ENCODE measurements at places on chromosomes 6 and 20.

DNA sequence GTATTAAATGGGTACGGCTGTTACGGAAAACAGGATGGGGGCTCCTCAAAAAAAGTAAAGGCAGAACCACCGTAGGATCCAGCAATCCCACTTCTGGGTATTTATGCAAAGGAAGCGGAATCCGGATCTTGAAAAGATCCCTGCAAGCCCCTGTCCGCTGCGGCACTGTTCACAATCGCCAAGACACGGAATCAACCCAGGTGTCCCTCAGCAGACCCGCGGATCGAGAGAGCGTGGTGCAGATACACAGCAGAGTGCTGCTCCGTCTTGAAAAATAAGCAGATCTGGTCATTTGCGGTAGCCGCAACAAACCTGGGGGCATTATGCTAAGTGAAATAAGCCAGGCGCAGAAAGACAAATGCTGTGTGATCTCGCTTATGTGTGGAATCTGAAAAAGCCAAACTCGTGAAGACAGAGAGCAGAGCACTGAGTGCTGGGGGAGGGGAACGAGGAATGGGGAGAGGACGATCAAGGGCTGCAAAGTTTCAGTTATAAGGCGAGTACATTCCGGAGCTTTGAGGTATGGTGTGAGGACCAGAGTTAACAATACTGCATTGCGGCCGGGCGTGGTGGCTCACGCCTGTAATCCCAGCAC lies 41.3 kb downstream of the NTSR1 start:
- no peak for DNase-seq

DNA sequence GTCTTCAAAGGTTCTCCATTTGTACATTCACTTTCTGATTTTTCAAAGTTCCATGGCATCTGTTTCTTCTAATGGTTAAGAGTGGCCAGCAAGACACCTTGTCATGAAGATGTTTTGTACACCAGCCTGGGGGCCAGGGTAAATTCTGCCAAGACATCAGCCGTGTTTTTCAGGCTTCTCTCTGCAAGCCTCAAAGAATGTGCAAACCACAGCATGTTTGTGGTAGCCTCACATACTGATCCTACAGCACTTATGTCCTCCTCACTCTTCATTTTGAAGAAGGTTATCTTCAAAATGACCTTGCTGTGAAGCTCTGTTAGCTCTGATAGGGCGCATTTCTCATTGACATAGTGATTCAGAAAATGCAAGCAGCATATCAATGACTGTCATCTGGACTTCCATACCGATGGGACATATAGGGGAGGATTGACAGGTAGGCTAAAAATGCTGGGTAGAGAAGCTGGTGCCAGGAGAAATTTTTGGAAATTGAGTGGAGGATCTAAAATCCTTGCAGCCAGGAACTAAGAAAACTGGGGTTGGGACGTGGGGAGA lies 59.3 kb upstream of the SPTLC3 start:
- no peak for DNase-seq

DNA sequence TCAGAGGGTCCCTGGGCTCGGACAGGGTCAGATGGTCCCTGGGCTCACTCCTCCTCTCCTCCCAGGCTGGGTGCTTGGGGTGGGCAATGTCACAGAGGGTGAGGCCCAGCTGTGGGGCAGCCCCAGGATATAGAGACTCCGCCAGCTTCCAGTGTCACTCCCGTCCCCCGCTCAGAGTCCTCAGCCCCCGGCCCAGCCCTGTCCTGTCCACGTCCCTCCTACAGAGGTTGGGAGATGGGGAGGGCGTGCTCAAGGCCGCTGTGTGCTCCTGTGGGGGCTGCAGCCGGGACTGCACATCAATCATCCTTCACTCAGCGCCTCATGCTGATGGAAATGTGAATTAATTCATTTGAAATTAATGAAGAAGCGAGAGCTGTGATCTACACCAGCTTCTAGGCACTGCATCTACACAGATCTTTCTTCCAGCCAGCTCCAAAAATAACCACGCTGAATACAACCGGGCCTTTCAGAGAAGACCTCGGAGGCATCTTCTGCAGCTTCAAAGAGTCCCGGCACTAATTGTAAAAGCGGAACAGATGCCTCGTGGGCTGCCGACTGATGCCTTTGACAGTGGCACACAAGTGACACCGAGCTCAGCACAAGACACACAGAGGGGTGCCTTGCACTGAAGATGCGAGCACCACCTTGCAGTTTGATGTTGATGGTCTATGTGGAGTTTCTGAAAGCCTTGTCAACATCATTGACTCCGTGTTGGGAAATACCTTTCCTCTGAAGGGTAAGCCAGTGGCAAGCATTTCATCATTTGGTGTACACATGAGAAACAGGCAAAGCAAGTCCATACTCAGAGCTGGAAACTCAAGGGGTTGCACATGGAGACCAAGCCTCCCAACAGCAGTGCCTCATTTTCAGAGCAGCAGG lies 39.3 kb downstream of the DACT2 start:
- no peak for DNase-seq

DNA sequence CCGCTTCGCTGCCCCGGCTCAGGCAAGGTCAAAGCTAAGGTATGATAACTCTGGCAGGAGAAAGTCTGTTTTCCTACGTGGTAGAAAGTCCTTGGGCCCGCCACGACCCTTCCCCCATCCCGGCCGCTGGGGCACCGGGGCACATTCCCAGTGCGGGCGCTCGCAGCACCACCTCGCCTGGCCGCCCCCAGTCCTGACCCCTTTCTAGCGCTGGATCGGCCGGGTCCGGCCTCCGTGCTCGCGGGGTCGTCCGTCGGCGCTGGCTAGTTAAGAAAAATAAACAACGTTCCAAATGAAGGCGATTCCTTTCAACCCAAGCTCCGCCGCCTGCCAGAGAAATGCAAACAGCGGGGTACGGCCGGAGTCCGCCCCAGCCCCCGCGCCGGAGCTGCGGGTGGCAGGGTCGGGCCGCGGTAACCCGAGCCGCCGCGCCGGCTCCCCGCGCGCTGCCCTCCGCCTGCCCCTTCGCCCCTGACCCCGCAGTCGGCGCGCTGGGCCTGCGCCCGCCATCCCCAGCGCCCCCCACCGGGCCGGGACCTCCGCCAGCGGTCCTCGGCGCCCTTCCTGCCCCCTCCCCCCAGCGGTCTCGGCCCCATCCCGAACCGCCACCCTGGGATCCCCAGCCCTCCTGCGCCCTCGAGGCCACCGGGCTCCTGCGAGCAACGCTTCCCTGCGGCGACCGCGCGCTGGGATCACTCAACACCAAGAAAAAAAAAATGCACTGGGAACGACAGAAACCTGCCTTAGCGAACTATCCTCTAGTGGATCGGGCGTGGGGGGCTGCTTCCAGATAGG lies 37.6 kb downstream of the NCR2 start:
- no peak for DNase-seq

GRCh38 chr6:144150710-144151657 lies 667 bp downstream of the STX11 start:
- peak; percentile 46 for DNase-seq

DNA sequence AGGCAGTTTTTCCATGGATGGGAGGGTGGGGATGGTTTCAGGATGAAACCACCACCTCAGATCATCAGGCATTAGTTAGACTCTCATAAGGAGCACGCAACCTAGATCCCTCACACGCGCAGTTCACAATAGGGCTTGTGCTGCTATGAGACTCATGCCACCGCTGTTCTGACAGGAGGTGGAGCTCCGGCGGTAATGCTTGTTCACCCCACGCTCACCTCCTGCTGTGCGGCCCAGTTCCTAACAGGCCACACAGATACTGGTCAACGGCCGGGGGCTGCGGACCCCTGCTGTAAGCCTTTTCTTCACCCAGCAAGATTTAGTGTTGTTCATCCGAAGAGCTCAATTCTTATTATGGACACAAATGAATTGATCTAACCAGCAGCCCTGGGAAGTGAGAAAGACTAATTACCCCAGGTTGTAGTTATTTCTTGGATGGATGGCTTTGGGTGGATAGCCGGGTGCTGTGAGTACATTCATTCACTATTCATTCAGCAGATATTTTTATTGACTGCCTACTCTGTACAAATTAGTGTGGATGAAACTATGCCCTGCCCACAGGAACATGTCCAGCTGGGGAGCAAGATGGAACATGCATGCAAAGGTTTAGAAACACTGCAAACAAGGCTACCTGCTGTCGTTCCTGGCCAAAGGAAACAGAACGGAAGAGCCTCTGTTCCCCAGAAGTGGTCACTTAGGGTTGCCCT lies 57.2 kb downstream of the RIOK1 start:
- DNase-seq, result no peak

GRCh38 chr6:55184782-55185530 lies 10.6 kb downstream of the HCRTR2 start:
- DNase-seq, result no peak

- no peak for DNase-seq
Observed at GRCh38 chr6:40075056-40075590, 140.9 kb upstream of the MOCS1 start.

GRCh38 chr20:46117704-46118467 lies at the start of gene CD40:
TSS of gene CD40 (plus strand) at chr20:46118314. CDS start at chr20:46118344, 30 bp downstream.
- DNase-seq, result peak; percentile 84

- no peak for DNase-seq
Observed at GRCh38 chr20:48209102-48209501, 423.8 kb upstream of the SULF2 start.

- no peak for DNase-seq
Observed at GRCh38 chr20:56453352-56453751, 15.1 kb upstream of the RTF2 start.

DNA sequence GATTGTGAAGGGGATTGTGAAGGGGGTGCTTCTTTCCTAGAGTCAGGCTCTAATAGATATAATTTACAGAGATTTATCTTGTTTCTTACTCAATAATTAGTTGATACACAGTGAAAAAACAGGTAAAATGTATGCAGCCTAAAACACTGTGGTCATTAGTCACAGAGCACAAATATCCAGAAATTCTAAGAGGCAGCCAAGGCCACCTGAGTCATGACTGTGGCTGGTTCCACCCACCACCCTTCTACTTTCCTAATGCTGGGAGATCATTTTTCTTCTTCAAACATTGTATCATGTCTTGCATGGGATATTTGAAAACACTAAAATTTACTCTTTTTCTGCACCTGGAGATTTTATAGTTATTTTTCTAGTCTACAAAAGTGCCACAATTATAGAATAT lies 181.6 kb downstream of the OTOR start:
- no peak for DNase-seq

GRCh38 chr6:157151989-157152388 lies 171.3 kb downstream of the TMEM242 start:
- no peak for DNase-seq

GRCh38 chr20:17161673-17162481 lies 65.0 kb upstream of the PCSK2 start:
- no peak for DNase-seq

DNA sequence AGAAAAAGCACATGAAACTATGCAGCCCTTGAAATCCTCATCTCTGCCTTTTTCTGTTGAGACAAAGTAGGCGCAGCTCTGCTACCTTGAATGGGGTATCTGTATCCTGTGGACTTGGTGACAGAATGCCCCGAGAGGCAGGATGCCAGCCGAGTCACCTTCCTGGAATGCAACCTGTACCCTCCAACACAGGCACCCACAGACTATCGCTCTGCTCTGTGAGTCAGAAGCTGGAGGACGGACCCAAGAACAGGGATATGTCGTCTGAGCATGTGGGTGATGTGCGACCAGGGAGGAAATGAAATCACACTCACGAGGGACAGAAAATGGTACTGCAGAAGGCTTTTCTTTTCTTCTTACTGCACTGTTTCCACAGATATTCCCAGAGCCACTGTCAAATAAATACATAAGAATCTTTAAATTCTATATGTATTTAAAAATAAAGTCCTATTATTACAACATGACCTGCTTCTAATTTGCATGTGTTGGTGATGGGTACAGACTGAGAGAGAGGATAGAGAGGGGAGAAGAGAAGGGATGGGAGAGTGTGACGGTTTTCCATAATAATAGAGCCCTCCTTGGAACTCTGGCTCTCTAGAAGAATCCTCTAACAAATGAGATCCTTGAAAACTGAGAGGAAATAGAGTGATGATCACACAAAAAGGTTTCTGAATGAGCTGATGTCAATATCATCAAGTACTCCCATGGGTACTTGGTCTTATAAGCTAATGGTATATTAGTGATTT lies 308.1 kb downstream of the FOXC1 start:
- no peak for DNase-seq

DNA sequence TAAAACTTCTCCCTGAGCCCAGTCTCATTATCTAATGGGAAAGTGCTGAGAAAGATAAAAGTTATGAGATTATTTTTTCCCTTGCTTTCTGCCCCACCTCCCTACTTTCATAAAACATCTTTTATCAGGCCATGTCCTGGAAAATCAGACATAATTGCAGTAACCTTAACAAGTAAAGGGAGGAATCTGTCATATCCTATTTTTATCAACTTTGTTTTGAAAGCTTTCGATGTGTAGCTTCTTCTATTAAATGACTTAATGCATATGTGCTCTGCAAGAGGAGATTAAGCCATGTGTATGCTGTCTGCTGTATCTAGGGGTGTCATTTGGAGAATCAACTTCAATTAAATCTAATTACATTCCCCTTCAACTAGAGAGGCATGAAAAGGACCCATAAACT lies 408.9 kb downstream of the CBLN4 start:
- DNase-seq, result no peak

- DNase-seq, result no peak
Observed at GRCh38 chr6:29153083-29153482, 17.6 kb upstream of the OR2J2 start.

DNA sequence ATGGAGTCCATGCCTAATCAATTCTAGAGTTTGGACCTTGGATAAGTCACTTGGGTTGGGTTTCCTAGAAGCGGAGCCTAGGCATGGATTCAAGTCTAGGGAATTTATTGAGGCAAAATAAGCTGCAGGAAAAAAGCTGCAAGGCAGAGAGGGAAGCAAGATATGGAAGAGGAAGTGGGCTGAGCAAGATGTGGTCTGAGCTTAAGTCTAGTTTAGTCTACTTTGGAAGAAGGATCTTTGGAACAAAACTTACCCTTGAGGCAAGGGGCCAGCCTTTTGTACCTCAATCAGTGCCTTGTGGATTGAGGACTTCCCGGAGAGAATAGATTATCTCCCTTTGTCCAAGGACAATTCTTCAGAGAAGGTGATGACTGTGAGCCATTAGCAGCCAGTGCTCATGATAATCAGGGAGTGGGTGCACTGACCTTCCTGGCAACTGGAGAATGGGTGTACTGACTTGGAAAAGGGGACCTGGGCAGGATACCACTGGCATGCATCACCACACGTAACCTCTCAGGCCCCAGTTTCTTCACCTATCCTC lies 10.9 kb downstream of the ZSCAN9 start:
- DNase-seq, result no peak

DNA sequence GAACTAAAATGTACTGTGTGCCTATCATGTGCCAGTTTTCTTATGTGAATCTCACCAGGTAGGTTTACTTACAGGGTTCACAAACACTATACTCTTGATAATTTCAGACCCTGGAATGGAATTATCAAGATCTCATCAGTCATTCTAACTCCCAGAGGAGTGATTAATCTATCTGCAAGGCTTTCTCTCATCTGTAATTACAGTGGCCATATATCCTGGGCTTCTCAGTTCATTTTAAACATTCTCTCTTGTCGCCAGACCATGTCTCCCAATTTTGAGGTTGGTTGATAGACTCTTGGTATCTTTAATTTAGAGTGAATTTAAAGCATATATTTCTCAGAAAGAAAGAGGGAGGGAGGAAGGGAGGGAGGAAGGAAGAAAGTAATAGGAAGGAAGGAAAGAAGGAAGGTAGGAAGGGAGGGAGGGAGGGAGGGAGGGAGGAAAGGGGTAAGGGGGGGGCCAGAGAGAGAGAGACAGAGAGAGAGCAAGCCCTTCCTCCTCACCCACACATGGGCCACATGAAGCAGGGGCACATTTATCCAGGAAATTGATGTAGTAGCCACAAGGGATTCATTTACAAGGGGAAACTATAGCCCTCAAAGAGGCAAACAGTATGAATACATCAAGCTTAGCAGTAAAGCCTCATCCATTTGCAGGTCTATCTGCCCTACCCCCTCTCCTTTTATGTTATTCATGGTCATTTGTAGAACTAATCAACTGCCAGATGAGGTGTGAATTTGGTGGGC lies 25.8 kb upstream of the NRSN1 start:
- no peak for DNase-seq
